Left ventricle myocardium inferior (tissue), 1 donor: ENCODE measurements at places on chromosomes 1 and 21. TPM values are rescaled to one million over a fixed set of nuclear protein-coding genes. Genes with fewer than 3 reads are reported as not detected.

GRCh38 chr1:17335821-17336710 is 28.1 kb downstream of the PADI4 start:
- peak; percentile 46 for DNase-seq
- no peaks in the 10 kb centered on the region for H3K4me1 ChIP-seq
- H3K4me3 ChIP-seq: no peak overlapping the region
- no peak overlapping the region for H3K27ac ChIP-seq
- no peaks in the 10 kb centered on the region for H3K36me3 ChIP-seq

DNA sequence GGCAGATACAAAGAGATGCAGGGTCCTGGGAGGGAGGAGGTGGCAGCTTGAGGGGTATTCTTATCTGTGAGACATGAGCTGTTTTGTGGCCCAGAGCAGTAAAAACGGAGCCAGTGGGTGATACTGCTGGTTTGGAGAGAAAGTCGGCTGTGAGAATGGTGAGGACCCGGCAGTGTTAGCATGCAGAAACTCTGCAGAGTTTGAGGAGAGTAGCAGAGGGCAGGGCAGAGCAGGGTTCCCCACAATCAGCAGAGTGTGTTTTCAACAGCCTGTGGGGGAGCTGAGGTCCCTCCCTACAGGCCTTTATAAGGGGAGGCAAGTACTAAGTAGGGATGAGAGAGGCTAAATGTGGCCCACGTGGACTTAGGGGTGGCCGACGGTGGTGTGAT is 423 bp downstream of the SLAMF8 start:
- no peaks in the 10 kb centered on the region for H3K36me3 ChIP-seq
- H3K4me3 ChIP-seq: peak overlapping the region; percentile 19

GRCh38 chr1:198606020-198606438 is 32.8 kb upstream of the PTPRC start:
- H3K4me3 ChIP-seq: no peak overlapping the region
- no peaks in the 10 kb centered on the region for H3K27me3 ChIP-seq
- H3K36me3 ChIP-seq: no peaks in the 10 kb centered on the region
- no peak overlapping the region for H3K27ac ChIP-seq
- DNase-seq: no peak
- no peaks in the 10 kb centered on the region for H3K4me1 ChIP-seq

DNA sequence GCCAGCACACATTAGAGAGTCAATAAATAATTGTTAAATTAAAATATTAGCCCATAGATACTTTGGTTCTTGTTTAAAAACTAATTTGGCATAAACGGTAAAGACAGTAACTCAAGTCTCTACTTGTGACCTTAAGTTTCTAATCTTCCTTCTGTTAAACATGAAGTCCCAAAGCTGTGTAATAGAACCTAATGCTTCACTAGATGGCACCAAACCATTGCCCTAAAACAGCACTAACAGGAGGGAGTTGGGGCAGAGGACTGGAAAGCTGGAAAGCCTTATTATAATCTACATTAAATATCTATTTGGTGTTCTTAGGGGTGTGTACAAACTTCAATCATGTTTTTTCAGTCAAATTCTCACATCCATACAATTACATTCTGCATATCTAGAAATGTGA is 176.7 kb downstream of the OLFM3 start:
- H3K4me3 ChIP-seq: no peak overlapping the region
- H3K4me1 ChIP-seq: no peaks in the 10 kb centered on the region
- no peaks in the 10 kb centered on the region for H3K27me3 ChIP-seq
- no peaks in the 10 kb centered on the region for H3K36me3 ChIP-seq

- no peaks in the 10 kb centered on the region for H3K4me1 ChIP-seq
- peaks cover 3% of the 10 kb centered on the region for H3K27me3 ChIP-seq
- H3K36me3 ChIP-seq: no peaks in the 10 kb centered on the region
- no peak overlapping the region for H3K4me3 ChIP-seq
Observed at GRCh38 chr1:209387271-209387968, 196.1 kb upstream of the CAMK1G start.

DNA sequence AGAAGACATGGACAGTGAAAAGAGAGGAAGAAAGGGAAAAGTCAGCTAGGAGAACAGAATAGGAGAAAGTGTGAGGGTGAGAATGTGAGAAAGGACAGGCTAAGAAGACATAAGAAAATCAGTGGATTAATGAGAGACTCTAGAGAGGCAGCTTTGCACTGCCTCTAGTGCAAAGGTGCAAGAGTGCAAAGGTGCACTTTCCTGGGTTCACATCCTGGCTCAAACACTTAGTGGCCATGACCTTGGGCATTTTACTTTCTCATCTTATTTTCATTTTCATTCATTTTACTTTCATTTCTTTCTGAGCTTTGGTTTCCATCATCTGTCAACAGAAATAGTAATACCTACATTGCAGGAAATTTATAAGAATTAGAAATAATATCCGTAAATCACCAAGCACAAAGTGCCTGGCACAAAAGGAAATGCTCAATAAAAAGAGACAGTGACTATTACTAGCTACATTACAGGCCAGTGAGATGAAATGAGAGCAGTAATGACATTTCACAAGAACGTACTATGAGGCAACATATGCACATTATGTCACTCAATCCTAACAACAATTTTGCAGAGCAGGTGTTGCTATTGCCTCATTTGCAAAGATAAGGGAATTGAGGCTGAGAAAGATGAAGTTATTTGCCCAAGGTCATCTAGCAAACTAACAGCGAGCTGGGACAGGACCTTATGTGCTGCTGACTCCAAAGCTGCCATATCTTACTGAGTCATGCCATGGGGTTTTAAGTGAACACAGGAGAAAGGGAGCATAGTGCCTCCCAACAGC is 107.0 kb upstream of the TLR5 start:
- H3K36me3 ChIP-seq: no peaks in the 10 kb centered on the region
- no peaks in the 10 kb centered on the region for H3K27me3 ChIP-seq
- no peak overlapping the region for H3K4me3 ChIP-seq
- DNase-seq: no peak
- no peak overlapping the region for H3K27ac ChIP-seq

DNA sequence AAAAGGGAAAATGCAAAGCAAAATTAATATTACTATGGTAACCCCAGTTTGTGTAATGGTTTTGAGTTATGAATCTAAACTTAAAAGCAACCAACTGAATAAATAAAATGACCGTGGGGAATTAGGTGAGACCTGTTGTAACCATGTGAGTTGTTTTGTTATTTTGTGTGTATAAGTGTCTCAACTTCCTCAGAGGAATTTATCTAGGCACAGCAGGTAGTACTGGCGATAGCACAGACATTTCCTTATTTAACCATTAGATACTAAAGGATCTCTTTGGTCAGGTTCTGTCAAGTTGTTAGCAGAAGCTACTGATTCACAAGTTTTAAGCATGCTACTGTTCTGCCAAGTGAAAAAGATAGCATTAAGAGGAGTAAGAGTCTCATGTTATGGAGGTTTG is 39.3 kb upstream of the LRRC7 start:
- no peaks in the 10 kb centered on the region for H3K4me1 ChIP-seq
- no peak overlapping the region for H3K27ac ChIP-seq

DNA sequence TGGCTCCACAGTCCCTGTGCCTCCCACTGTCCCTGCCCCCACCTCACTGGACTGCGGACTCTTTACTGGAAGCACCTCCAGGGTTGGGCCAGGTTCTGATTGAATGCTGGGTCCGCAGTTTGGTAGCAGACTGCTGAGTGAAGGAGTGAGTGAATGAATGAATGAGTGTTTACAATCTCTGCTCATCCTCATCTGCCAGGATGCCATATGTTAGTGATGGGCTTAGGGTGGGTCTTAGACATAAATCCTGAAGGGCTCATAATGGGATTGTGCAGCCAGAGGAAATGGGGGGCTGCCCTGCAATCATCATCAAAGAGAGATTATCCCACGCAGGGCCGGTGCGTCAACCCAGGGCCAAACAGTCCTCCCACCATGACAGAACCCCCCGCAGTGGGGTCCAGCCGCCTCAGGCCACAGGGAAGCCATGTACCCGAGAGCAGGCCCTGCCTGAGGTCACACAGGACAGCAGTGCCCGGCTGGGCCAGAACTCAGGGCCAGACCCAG is 26.1 kb downstream of the SLC1A7 start:
- DNase-seq: no peak
- peaks cover 6% of the 10 kb centered on the region for H3K27me3 ChIP-seq
- H3K4me3 ChIP-seq: no peak overlapping the region
- H3K4me1 ChIP-seq: peaks cover 7% of the 10 kb centered on the region
- no peaks in the 10 kb centered on the region for H3K36me3 ChIP-seq

DNA sequence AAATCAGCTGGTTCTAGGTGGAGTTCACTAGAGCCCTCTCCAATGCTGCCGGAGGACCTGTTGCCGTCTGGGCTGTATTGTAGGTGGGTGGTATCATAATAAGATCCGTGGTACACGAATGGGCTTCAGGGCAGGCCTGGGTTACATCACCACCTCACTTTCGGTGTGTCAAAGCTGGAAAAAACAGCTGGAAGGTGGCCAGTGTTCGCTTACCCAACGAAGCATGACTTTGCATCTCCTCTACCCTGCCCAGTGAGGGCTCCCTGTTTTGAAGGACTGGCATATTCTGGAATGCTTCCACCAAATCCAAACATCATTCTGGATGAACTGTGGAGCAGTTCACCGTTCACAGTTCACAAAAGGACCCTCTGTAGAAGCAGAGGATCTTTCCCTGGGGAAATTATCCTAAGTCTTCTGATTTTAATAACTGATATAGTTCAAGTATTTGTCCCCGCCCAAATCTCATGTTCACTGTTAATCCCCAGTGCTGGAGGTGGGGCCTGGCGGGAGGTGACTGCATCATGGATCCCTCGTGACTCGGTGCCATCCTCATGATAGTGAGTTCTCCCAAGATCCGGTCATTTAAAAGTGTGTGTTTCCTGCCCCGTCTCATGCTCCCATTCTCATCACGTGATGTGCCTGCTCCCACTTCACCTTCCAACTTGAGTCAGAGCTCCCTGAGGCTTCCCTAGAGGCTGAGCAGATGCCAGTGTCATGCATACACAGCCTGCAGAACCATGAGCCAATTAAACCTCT is 429.0 kb downstream of the KIF26B start:
- no peaks in the 10 kb centered on the region for H3K4me1 ChIP-seq
- no peak overlapping the region for H3K4me3 ChIP-seq
- H3K27me3 ChIP-seq: peaks cover 42% of the 10 kb centered on the region

DNA sequence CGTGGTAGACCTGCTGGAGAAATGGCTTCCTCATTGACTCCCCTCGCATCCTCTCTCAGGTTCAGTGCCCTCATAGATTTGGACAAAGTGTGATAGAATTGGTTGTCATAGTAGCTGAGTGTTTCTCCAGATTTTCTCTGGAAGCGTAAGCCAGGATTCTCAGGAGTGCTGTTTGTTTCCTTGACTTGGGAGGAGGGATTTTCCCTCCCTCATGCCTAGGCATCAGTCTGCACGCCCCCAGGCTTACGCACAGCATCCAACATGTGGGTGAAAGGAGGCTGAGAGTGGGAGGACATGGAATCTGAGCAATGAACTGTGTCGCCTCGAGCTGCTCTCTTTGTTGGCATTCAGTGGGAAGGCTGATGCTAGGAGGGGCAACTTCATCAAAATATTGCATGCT is 503.5 kb downstream of the LTN1 start:
- no peaks in the 10 kb centered on the region for H3K36me3 ChIP-seq
- no peak for DNase-seq
- H3K4me1 ChIP-seq: no peaks in the 10 kb centered on the region
- no peak overlapping the region for H3K27ac ChIP-seq
- no peak overlapping the region for H3K4me3 ChIP-seq

GRCh38 chr1:39590546-39590945 is 14.0 kb upstream of the PABPC4 start:
- peaks cover 17% of the 10 kb centered on the region for H3K27me3 ChIP-seq
- no peaks in the 10 kb centered on the region for H3K36me3 ChIP-seq
- no peak for DNase-seq
- no peaks in the 10 kb centered on the region for H3K4me1 ChIP-seq
- no peak overlapping the region for H3K4me3 ChIP-seq

GRCh38 chr1:235843461-235843961 is 23.2 kb downstream of the LYST start:
- no peak for DNase-seq
- no peaks in the 10 kb centered on the region for H3K36me3 ChIP-seq
- H3K27ac ChIP-seq: peak overlapping the region; percentile 9
- H3K27me3 ChIP-seq: no peaks in the 10 kb centered on the region
- peaks cover 48% of the 10 kb centered on the region for H3K4me1 ChIP-seq

- H3K27ac ChIP-seq: no peak overlapping the region
- peaks cover 21% of the 10 kb centered on the region for H3K4me1 ChIP-seq
- no peaks in the 10 kb centered on the region for H3K27me3 ChIP-seq
- peaks cover 52% of the 10 kb centered on the region for H3K36me3 ChIP-seq
Observed at GRCh38 chr21:25891596-25891995, 156.8 kb downstream of the GABPA start.

The RGS13 gene
- total RNA-seq: 0.22 TPM

The MEX3A gene
- total RNA-seq: 0.16 TPM

The ST6GALNAC5 gene
- total RNA-seq: 0.41 TPM

The LCE1A gene
- total RNA-seq: not detected
